Activated CD4-positive, alpha-beta T cell treated with anti-CD3 and anti-CD28 coated beads, Interleukin-2, amount 50 U/mL, for 1 hour (primary cell): ENCODE measurements at places on chromosomes 16 and 17.
A peak's percentile ranks its signal among the peaks of the same experiment; 100 is the strongest.

GRCh38 chr16:75022567-75022966, 23.7 kb downstream of the ZNRF1 start:
- no peak for DNase-seq

DNA sequence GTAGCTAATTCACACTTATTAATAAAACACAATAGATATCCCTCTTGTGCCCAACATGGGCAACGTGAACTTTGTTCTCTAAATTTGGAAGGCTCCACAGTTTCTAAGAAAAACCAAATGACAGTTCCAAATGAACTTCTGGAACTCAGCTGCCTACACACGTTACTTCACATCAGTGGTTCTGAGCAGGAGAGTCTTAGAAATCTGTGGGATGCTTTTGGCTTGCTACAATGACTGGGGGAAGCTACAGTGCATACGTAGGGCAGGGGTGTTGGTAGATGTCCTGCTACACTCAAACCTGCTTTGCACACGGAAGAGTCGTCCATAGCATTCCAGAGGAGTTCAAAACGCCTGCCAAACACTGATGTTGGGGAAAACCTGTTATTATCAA, 8.0 kb downstream of the TXNDC11 start:
- DNase-seq, result no peak

DNA sequence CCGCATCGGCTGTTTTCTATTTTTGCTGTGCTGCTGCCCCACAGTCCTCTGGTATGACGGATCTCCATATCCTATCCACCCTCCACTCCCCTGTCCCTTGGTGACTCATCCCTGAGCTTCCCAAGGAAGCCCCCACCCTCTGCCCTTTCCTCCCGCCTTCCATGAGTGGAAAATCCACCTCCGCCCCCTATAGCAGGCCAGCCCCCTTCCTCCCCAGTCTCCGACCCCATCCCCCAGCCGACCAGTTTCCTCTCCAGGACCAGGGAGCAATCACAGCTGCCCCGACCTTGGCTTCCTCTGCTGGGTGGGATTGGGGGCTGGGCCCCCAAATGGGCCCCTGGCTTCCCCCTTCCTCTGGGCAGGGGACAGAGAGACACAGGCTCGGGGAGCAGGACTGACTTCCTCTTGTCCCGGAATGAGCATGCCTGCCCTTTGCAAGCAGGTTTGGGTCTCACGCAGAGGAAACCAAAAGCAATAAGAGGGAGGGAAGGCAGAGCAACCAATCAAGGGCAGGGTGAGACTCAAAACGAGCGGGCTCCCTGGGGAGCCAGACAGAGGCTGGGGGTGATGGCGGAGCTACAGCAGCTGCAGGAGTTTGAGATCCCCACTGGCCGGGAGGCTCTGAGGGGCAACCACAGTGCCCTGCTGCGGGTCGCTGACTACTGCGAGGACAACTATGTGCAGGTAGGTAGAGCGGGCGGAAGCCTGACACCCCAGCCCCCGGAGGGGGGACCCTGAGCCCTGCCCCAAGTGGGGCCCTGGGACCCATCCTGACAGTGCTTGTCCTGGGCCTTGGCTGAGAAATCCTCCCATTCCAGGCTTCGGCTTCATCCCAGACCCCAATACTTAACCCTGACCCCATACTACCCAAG, at the start of the genes ABI3 and GNGT2:
Gene ABI3, plus strand, starts transcription at position 550 of the 872 bp plus-strand sequence. Its CDS starts 18 bp downstream, at position 568.
Gene GNGT2, minus strand, starts transcription at position 417 of the 872 bp plus-strand sequence. CDS start 3,152 bp downstream, outside the sequence.
- DNase-seq, result peak; percentile 54

GRCh38 chr17:50057521-50057991, 1.6 kb downstream of the ITGA3 start:
- no peak for DNase-seq

DNA sequence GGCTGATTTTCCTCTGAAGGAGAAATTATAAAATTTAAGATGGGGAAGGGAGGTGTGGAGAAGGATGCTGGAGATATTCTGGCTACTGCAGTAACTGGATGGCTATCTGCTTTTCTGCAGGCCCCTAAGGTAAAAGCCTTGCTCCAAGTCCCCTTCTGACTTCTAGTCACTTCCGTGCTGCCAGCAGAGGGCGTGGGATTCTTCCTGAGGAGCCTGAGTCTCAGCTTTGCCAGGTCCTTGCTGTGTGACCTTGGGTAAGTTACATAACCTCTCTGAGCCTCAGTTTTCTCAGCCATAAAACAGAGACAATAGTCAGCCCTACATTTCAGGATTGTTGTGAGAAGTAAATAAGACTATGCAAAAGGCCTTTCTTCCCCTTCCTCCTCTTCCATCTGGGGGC, 24.3 kb upstream of the TMEM220 start:
- peak; percentile 16 for DNase-seq

DNA sequence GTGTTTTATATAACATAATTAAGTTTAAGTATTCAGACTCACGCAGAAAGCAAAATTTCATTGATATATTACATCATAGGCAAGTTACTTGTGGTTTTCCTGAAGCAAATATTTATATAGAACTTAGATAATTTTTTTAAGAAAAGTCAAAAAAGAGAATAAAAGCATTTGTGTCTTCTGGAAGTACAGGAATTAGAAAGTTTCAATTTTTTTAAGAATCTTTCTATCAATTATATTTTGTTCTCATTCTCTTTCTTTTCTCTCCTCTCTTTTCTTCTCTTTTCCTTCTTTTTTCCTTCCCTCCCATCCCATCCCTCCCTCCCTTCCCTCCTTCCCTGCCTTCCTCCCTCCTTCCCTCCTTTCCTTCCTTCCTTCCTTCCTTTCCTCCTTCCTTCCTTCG, 120.7 kb upstream of the CDH8 start:
- no peak for DNase-seq

DNA sequence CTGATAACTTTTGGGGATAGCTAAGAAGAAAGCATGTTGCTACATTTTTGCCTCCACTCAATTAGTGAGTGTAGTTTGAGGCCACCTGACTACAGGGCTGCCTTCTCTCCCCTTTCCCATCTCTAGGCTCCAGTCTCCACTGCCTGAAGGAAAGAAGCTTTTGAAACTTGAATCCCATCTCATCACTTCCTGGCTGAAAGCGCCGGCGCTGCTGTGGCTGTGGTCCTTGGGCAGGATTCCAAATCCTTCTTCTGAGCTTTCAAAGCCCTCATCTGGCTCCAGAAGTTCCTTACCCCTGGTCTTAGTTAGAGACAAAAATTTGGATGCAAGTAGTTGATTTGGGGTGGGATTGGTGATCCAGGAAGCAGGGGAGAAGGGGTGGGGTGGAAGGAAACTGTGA, 119.4 kb downstream of the FOXL1 start:
- DNase-seq, result no peak

GRCh38 chr16:51211148-51211547, 60.1 kb upstream of the SALL1 start:
- no peak for DNase-seq
